Stimulated activated CD8-positive, alpha-beta memory T cell treated with anti-CD3 and anti-CD28 coated beads, Interleukin-2, amount 100 ng/mL, for 1 hour (primary cell): ENCODE measurements at places on chromosomes 12 and 14.
A peak's percentile ranks its signal among the peaks of the same experiment; 100 is the strongest.

- no peak for DNase-seq
Observed at GRCh38 chr12:69792533-69792932, 32.5 kb upstream of the MYRFL start.

- DNase-seq: no peak
Observed at GRCh38 chr14:80395031-80395430, 183.7 kb upstream of the DIO2 start.

DNA sequence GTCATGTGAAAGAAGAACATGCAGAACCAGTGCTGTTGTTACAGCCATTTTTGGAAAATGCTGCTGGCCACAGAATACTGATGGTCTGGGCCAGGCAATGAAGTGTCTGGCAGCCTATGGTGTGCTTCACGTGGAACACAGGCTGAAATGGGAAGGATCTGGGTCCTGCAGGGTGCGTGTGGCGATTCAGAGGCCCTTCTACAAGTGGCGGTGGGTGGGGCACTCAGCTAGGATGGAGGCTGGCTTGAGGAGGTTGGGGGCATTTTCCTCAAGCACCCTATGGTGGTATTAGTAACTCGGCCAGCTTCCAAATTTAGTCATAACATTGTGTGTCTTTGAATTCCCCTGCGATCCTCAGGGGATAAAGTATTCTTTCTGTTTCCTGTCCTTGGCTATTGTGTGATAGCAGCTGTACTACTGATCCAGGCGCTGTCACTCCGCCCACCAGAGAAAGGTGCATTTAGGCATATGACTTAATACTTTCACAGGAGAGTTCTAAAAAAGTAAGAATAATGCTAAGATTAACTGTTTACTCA is 9.2 kb upstream of the RAD52 start:
- no peak for DNase-seq

- DNase-seq: no peak
Observed at GRCh38 chr12:52052468-52053186, 1.4 kb downstream of the NR4A1 start.

GRCh38 chr12:23617749-23618148 is 331.7 kb downstream of the SOX5 start:
- DNase-seq: no peak

DNA sequence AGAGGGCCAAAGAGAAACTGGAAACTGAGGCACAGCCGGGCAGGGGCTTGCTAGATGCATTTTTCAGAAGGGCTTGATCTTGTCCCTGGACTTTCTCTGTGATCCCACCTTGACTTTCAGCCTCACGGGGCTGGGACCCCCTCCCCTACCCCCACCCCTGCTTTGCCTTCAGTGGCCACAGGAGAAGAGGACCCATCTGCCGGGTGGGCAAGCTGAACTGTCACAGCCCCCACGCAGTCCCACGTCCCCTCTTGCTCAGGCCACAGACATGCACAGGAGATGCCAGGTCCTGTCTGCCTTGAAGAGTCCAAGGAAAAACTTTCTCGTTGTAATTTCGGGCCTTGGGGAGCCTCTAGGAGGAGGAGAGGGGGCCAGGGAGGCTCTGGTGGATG is 158.9 kb downstream of the KIF26A start:
- DNase-seq: no peak

DNA sequence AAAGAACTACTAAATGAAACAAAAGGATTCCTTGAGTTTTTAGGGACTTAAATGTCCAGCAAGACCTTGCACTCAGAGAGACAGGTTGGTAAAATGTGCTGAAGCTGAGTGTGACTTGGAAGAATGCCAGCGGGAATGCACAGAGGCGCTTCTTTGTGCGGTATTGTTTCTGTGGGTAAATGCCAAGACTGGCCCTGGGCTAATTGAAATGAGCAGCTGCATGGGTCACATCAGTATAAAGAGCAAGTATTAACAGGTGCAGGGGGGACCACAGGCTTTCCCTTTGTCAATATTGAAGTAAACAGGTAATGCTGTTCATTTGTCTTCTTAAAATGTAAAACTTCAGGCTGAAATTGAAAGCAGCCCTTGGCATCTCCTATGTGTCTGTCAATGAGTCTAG is 74.3 kb downstream of the LMO3 start:
- DNase-seq: no peak

DNA sequence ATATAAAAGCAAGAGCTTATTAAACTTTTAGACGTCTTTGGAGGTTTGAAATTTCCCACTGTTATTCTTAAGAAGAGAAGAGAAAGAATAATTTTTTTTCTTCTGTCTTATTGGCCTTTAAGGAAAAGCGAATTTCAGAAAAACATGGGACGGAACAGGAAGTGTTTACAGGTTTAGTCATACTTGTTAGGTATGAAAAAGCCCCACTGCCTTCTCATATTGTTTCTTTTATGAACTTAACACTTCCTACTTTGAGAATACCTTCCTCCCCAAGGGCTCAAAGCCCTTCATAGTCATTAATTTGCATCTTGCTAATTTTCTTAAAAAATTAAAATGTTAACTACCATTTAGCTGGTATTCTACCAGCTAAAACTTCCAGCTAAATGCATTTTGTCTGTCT is 82.0 kb downstream of the ETV6 start:
- no peak for DNase-seq

- no peak for DNase-seq
Observed at GRCh38 chr14:22159099-22159498, 429.9 kb downstream of the DAD1 start.

- no peak for DNase-seq
Observed at GRCh38 chr12:120996133-120996746, 17.9 kb downstream of the HNF1A start.

GRCh38 chr14:99632410-99633035 is 12.4 kb upstream of the HHIPL1 start:
- no peak for DNase-seq

DNA sequence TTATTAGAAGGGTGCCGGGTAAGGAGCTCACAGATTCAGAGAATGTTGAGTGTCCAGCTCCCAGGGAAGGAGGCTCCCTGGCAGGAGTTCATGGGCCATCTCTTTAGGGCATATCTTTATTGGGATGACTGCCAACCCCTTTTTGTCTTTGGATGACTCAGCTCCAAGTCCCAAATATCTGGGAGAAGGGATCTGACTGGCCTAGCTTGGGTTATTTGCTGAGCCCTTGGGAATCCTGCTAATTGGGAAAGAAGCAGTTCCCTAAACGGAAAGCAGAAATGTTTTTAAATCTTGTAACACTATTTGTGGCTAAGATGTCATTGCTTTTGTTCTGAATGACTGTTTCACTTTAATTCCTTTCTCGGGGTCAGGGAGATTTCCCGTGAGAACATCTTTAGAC is 12.6 kb downstream of the DDX55 start:
- no peak for DNase-seq

- DNase-seq: peak; percentile 36
Observed at GRCh38 chr14:50045039-50045711, 71.2 kb downstream of the VCPKMT start.

DNA sequence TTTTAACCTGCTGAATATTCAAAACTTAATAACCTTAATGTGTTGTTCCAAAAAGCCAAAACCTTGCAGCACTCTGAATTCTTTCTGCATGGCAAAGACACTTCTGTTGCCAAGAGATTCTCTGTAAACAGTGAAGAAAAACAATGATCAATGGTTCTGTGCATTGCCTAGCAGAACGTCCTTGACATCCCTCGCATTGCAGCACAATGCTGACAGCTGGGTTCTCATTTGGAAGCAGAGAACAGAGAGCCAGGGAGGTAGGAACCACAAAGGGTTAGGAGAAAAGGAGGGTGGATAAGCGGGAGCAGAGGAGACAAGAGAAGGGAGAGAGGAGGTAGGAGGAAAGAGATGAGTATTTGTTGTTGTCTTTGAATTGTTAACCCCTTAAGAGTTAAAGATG is 501.1 kb downstream of the NAV3 start:
- DNase-seq: no peak

DNA sequence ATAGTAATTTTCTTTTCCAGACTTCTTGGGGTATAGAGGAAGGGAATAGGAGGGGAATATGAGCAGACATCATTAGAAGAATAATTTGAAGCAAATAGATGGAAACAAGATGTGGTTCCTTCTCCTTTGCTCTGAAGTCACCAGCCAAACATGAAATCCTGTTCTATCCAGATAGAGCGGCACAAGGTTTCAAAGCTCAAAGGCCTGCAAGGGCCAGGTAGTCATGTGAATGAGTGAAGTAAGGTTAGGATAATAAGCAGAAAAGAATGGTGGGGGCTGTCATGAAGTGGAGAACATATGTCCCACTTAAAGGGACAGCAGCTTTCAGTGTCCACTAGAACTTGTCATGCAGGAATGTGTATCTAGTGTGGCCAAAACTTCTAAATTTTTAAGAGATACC is 2.5 kb upstream of the IKZF4 start:
- DNase-seq: no peak

DNA sequence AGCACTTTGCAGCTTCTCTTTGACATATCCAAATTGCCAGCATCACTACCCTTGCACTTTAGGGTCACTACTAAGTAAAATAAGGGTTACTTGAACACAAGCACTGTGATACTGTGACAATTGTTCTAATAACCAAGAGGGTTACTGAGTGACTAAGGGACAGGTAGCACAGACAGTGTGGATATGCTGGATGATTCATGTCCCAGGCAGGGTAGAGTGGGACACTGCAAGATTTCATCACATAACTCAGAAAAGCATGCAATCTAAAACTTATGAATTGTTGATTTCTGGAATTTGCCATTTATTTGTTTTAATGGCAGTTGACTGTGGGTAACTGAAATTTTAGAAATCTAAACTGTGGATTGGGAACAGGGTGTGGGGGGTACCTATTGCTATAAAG is 218.8 kb downstream of the KITLG start:
- no peak for DNase-seq

DNA sequence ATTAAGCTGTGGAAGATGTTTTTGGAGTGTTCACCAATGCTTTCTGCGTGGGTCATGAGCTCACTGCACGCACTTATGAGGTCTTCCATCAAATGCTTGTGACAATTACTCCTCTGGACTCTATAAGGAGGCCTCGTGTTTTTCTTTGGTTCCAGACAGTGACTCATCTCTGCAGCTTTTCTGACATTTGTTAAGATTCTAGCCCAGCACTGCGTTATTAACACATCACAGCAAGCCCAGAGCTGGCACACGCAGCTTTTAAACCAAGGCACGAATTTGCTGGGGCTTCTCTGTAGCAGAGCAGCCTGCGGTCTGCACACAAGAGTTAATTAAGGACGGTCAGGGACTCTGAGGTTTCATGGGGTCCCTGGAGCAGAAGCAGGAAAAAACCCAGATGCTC is 16.9 kb downstream of the MEG3 start:
- no peak for DNase-seq

DNA sequence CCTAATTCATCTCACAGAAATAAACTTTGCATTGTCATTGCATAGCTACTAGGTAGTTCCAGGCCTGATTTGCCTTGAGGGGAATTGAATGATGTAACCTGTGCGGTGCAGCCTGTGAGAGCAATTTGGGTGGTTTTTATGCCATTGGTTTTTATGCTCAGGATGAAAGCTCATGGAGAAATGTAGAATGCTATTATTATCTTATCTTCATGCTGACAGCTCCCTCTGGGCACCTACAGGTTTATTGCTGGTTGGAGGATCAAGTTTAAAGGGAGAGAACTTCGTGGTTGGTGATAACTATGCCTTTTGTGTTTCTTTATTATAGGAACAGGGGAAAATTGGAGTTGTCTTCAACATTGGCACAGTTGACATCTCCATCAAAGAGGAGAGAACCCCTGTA is 547.9 kb downstream of the DIO2 start:
- no peak for DNase-seq

- no peak for DNase-seq
Observed at GRCh38 chr12:84077679-84078078, 834.9 kb downstream of the SLC6A15 start.

GRCh38 chr12:18965203-18965602 is 164.3 kb upstream of the PLEKHA5 start:
- no peak for DNase-seq

- DNase-seq: no peak
Observed at GRCh38 chr14:64768401-64769095, 64.3 kb downstream of the PLEKHG3 start.

- DNase-seq: no peak
Observed at GRCh38 chr12:95922231-95922630, 20.2 kb downstream of the CCDC38 start.

GRCh38 chr12:68042212-68042699 is 53.0 kb downstream of the IFNG-AS1 start:
- DNase-seq: no peak

GRCh38 chr12:119827760-119828159 is 49.4 kb downstream of the CIT start:
- no peak for DNase-seq

DNA sequence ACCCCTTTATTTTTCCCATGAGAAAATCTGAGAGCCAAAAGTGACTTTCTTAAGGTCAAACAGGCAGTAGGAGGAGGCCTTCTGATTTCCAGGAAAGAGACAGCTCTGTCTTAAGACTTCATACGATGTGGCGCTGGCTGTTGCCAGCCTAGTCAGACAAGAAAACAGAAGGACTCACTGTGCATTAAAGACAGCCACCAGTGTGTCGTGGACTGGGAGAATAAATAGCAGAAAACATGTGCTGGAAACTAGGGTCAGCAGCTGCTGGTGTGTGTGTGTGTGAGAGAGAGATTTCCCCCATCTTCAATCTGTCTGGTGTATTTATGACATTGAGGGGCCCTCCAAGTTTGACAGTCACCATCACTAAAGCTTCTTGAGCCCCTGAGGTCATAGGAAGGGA is 708.6 kb upstream of the TMEM132C start:
- no peak for DNase-seq

- no peak for DNase-seq
Observed at GRCh38 chr12:99997806-99998205, 13.1 kb upstream of the ANKS1B start.

- no peak for DNase-seq
Observed at GRCh38 chr12:24066865-24067264, 117.4 kb upstream of the SOX5 start.

DNA sequence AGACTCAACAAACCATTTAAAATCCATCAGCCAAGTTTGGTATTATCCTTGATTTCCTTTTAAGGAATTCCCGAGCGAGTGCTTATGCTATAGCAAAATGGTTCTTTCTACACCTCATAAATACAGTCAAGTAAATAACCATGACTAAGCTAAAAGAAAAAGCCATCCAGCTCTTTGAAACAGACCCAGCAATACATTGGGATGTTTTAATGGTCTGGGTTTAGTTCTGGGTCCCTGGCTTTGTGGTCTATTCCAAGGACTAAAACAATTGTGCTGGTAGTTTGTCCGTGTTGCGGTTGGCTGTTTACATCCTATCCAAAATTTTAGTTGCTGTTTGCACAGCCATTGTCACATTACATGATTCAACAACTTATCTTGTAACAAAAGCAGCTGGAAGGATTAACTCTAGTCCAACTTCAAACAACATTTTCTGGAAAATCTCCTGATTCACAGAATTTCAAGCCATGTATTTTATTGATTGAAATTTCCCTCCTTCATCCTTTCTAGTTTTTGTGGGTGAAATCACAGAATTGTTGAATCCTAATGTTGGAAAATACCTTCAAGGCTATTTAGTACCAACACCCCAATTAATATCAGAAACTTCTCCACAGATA is 19.6 kb downstream of the KLRB1 start:
- no peak for DNase-seq
